Effector memory CD4-positive, alpha-beta T cell (primary cell): ENCODE measurements at places on chromosomes 3 and 15.

DNA sequence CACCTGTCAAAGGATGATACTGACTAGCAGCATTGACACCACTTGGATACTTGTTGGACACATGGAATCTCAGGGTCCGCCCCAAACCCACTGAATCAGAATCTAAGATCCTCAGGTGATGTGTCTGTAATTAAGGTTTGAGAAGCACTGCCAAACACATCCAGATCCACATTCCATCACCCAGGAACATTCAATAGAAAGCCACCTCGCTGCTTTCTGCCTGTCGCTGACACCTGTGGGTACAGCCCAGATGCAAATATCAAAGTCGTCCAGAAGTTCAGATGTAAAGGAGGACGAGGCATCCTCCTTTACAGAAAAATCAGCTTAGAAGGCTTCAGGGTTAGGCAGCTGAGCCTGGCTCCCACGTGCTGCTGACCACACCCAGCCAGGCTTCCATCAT, 5.2 kb upstream of the RPS17 start:
- DNase-seq, result no peak
- H3K27me3 ChIP-seq, result no peaks in the 10 kb centered on the region
- no peak overlapping the region for H3K27ac ChIP-seq
- H3K4me3 ChIP-seq, result no peak overlapping the region
- H3K36me3 ChIP-seq, result no peaks in the 10 kb centered on the region
- peaks cover 4% of the 10 kb centered on the region for H3K4me1 ChIP-seq

DNA sequence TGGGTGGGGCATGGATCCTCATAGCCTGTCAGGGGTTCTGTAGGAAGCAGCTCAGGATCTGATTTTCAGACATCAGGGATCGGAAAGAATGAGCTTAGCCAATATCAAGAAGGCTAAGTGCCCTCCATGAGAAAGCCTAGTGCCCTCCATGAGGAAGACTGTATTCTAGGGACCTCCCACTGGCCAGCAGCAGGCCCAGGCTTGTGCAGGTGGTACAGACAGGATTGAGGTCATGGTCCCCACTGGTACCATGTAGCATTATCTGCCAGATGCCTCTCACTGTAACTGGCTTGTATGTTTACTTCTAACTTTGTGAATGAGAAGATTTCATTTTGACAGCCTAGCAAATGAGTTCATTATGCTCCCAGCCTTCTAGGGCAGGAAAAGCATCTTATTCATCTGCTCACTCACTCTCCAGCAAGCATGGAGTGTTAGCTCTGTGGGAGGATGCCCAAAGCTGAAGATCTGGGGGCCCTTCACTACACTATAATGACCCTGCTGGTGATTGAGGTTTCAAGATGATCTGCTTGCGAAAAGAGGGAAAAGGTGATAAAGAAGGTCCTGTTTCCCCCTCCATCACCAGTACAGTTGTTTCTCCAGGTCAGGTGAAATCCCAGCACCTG, 7.5 kb downstream of the EPHB1 start:
- peaks cover under 1% of the 10 kb centered on the region for H3K27me3 ChIP-seq
- H3K4me1 ChIP-seq, result no peaks in the 10 kb centered on the region

- H3K27ac ChIP-seq, result no peak overlapping the region
- no peaks in the 10 kb centered on the region for H3K4me1 ChIP-seq
- DNase-seq, result no peak
- no peaks in the 10 kb centered on the region for H3K27me3 ChIP-seq
- H3K4me3 ChIP-seq, result no peak overlapping the region
- no peaks in the 10 kb centered on the region for H3K36me3 ChIP-seq
Measured at GRCh38 chr15:101608201-101608600, 44.0 kb downstream of the TM2D3 start.

GRCh38 chr3:174440741-174441587, 418.2 kb upstream of the NAALADL2 start:
- no peaks in the 10 kb centered on the region for H3K36me3 ChIP-seq
- peak overlapping the region; percentile 16 for H3K4me3 ChIP-seq
- H3K27ac ChIP-seq, result no peak overlapping the region
- DNase-seq, result no peak

GRCh38 chr3:181726351-181727330, 14.9 kb downstream of the SOX2 start:
- peaks cover 62% of the 10 kb centered on the region for H3K27me3 ChIP-seq
- peak overlapping the region; percentile 51 for H3K4me3 ChIP-seq
- H3K36me3 ChIP-seq, result no peaks in the 10 kb centered on the region
- H3K4me1 ChIP-seq, result peaks cover 8% of the 10 kb centered on the region
- DNase-seq, result no peak

GRCh38 chr3:35200056-35200455, 439.3 kb upstream of the ARPP21 start:
- no peaks in the 10 kb centered on the region for H3K27me3 ChIP-seq
- no peaks in the 10 kb centered on the region for H3K4me1 ChIP-seq
- H3K36me3 ChIP-seq, result no peaks in the 10 kb centered on the region
